Left lung (tissue), 14 donors: ENCODE measurements at places on chromosomes 1 and 21. TPM values are rescaled to one million over a fixed set of nuclear protein-coding genes. Genes with fewer than 3 reads are reported as not detected.

Gene ERG
- total RNA-seq: 27.6 TPM

- H3K27ac ChIP-seq: no peak overlapping the region
- H3K4me3 ChIP-seq: no peak overlapping the region
- no peaks in the 10 kb centered on the region for H3K27me3 ChIP-seq
- peak; percentile 54 for DNase-seq
Measured at GRCh38 chr1:64136752-64137411, 66.5 kb upstream of the UBE2U start.

Gene AUNIP
- total RNA-seq: 0.97 TPM

- no peak for DNase-seq
- no peaks in the 10 kb centered on the region for H3K27me3 ChIP-seq
- no peaks in the 10 kb centered on the region for H3K4me1 ChIP-seq
- no peaks in the 10 kb centered on the region for H3K36me3 ChIP-seq
- no peak overlapping the region for H3K4me3 ChIP-seq
Measured at GRCh38 chr1:54653036-54653435, 11.4 kb downstream of the MROH7 start.

DNA sequence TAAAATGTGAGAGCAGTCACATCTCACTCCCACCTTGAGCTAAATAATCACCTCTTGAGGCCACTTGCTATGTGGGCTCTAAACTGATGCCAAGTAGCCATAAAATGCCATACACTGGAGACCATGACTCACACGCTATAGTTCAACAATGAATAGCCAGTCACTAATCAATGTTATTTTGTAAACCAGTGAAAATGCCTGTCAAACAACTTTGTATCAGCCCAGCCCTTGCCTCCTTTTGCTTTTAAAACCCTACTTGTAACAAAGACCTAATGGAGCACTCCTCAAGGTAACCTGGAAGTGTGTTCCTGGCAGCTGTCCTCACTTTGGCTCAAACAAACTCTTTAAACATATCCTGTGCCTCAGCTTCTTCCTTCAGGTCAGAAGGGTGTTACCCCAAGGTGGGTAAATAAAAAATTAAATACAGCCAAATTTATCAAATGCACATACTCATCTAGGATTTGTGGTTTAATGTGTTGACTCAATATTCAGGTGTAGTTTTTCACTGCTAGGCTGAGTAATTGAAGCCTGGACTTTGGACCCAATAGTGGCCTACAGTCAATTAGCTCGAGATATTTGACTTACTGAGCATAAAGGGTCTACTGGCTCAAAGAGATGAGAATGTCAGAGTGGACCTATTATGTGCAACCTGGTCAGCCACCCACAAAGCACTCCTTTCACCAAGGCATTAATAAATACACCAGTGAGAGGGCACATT, 154.3 kb downstream of the COQ8A start:
- no peaks in the 10 kb centered on the region for H3K4me1 ChIP-seq
- H3K4me3 ChIP-seq: no peak overlapping the region
- no peak for DNase-seq
- H3K27me3 ChIP-seq: no peaks in the 10 kb centered on the region

DNA sequence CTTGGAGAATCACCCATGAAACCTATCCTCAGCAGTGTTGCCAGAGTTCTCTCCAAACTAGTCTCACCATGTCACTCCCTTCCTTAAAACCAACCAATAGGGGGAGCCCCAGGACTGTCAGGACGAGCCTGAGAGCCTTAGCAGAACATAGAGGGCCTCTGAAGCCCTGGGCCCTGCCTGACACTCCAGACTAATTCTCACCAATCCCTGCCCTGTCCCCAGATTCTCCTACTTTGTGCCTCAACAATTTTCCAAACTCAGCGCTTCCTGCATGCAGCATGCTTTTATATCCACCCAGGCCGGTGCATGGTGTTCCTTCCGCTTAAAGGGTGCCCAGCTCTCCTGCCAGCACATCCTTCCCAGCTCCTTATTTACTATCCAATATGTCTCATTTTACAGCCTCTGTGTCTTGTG, 42.7 kb downstream of the HSD3B1 start:
- H3K4me1 ChIP-seq: peaks cover 4% of the 10 kb centered on the region
- DNase-seq: peak; percentile 65
- no peaks in the 10 kb centered on the region for H3K27me3 ChIP-seq
- H3K27ac ChIP-seq: no peak overlapping the region
- no peak overlapping the region for H3K4me3 ChIP-seq

DNA sequence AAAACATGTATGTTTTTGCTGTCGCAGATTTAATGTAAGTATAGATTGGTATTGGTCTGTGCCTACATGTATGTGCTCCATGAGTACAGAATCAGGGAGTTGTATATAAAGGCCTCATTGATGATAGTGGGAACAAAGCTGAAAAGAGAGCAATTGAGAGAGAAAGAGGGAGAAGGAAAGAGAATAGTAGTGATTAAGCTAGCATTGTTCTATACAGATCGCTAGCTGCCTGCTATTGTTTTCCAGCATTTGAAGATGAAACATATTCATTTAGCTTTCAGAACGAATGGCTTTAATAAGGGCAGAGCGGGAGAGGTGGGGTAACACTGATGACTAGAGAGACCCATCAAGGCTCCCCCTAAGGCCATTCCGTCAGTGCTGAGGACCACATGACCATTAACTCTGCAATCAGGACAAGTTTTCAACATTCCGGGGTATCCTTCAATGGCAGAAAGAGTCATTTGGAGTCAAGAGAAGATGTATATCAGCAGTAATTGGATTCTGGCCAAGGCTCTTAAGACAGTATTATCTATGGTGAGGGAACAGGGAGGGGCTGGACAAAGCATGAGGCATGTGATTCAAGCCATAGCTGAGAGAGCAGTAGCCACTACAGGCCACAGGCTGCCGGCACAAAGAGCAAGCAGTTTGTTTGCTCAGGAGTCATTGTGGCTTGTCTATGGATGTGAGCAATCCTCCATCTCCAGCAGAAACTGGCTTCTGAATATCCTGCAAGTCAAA, 176.5 kb downstream of the PBX1 start:
- no peak for DNase-seq
- no peak overlapping the region for H3K4me3 ChIP-seq
- H3K27ac ChIP-seq: no peak overlapping the region
- no peaks in the 10 kb centered on the region for H3K36me3 ChIP-seq
- H3K27me3 ChIP-seq: no peaks in the 10 kb centered on the region

- H3K4me3 ChIP-seq: no peak overlapping the region
- H3K27me3 ChIP-seq: no peaks in the 10 kb centered on the region
- H3K36me3 ChIP-seq: no peaks in the 10 kb centered on the region
- H3K27ac ChIP-seq: no peak overlapping the region
- no peak for DNase-seq
Measured at GRCh38 chr1:29669912-29670311, 433.6 kb downstream of the PTPRU start.

DNA sequence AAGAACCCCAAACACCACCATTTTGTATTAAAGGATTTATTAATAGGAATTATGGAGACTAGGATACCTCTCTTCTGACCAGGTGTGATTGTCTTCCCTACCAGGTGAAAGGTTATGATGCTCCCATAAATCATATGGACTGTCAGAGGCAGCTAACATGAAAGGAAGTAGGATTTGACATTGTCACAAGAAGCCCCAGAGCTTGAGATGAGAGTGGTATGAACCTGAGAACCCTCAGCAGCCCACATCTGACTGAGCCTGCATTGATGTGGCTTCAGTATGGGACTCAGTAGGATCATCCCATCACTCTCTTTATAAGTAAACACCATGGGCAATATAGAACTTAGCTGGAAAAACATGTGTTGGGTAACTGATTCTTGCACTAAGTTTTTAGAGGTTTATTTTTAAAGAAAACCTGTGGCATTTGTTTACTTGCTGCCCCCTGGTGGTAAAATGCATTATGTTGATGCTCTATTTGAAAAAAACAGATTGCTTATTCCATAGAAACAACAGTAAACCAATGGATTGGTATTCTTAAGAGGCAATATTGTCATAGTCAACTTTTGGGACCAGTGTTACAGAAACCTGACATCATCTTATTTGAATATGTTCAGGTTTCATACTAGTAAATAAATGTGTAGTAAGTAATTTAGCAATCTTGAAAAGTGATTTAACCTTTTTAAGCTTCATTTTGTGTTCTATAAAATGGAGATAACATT, 16.6 kb upstream of the CACYBP start:
- H3K4me3 ChIP-seq: no peak overlapping the region
- no peak overlapping the region for H3K27ac ChIP-seq
- no peaks in the 10 kb centered on the region for H3K4me1 ChIP-seq
- no peak for DNase-seq
- no peaks in the 10 kb centered on the region for H3K27me3 ChIP-seq

DNA sequence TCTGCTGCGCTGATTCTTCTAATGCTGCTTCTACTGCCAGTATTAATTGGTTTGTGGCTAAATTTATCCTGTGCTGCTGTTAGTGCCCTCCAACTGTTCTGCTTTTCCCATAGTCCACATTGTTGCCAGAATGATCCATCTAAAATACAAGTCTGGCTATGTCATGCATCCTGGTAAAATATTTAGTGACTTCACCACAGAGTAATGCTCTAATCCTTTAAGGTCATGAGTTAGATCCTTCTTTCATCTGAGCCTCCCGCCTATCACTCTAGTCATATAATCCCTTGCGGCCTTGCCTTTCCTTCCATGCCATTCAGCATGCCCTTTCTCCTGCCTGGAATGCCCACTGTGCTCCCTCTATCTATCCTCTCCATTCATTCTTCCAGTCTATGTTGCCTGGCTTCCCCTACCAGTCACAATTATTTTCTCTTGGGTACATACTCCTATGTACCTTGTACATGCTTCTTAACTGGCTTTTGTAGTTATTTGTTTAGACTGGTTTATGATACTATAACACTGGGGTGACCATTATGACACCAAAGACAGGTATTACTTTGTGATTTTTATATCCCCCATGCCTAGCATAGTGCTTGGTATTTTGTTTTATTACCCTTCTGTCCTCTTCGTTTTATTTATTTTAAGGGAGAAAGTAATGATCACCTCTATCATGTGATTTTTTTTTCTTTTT, 144.0 kb downstream of the MAGI3 start:
- H3K4me3 ChIP-seq: no peak overlapping the region
- DNase-seq: no peak
- no peaks in the 10 kb centered on the region for H3K4me1 ChIP-seq

Gene CRYAA
- total RNA-seq: not detected

Gene OR2T29
- total RNA-seq: not detected

GRCh38 chr1:246274186-246274585, 232.9 kb downstream of the SMYD3 start:
- DNase-seq: no peak
- no peaks in the 10 kb centered on the region for H3K4me1 ChIP-seq
- H3K4me3 ChIP-seq: no peak overlapping the region
- no peaks in the 10 kb centered on the region for H3K27me3 ChIP-seq

GRCh38 chr1:150194381-150195031, 41.4 kb downstream of the ANP32E start:
- H3K27me3 ChIP-seq: no peaks in the 10 kb centered on the region
- DNase-seq: no peak
- no peak overlapping the region for H3K4me3 ChIP-seq
- H3K36me3 ChIP-seq: no peaks in the 10 kb centered on the region
- H3K27ac ChIP-seq: no peak overlapping the region

DNA sequence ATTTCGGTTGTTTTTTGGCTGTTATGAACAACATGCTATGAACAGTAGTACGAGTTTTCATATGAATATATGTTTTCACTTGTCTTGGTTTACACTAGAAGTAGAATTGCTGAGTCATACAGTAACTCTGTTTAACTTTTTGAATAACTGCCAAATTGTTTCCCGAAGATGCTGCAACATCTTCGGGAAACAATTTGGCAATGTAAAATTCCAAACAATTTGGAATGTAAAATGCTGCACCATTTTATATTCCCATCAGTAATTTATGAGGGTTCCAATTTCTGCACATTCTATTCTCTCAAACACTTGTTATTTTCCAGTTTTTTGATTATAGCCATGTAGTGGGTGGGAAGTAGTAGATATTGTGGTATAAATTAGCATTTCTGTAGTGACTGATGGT, 11.6 kb downstream of the PCBP3 start:
- no peak for DNase-seq
- no peak overlapping the region for H3K4me3 ChIP-seq
- no peaks in the 10 kb centered on the region for H3K36me3 ChIP-seq
- H3K27me3 ChIP-seq: no peaks in the 10 kb centered on the region
- H3K27ac ChIP-seq: no peak overlapping the region
- H3K4me1 ChIP-seq: no peaks in the 10 kb centered on the region

- no peak for DNase-seq
- H3K27ac ChIP-seq: no peak overlapping the region
- no peak overlapping the region for H3K4me3 ChIP-seq
- no peaks in the 10 kb centered on the region for H3K27me3 ChIP-seq
- no peaks in the 10 kb centered on the region for H3K36me3 ChIP-seq
Measured at GRCh38 chr1:96333522-96334235, 387.9 kb upstream of the PTBP2 start.

- DNase-seq: no peak
- no peaks in the 10 kb centered on the region for H3K4me1 ChIP-seq
- H3K4me3 ChIP-seq: no peak overlapping the region
- H3K36me3 ChIP-seq: no peaks in the 10 kb centered on the region
- no peak overlapping the region for H3K27ac ChIP-seq
Measured at GRCh38 chr1:212944229-212944901, 6.0 kb upstream of the VASH2 start.

DNA sequence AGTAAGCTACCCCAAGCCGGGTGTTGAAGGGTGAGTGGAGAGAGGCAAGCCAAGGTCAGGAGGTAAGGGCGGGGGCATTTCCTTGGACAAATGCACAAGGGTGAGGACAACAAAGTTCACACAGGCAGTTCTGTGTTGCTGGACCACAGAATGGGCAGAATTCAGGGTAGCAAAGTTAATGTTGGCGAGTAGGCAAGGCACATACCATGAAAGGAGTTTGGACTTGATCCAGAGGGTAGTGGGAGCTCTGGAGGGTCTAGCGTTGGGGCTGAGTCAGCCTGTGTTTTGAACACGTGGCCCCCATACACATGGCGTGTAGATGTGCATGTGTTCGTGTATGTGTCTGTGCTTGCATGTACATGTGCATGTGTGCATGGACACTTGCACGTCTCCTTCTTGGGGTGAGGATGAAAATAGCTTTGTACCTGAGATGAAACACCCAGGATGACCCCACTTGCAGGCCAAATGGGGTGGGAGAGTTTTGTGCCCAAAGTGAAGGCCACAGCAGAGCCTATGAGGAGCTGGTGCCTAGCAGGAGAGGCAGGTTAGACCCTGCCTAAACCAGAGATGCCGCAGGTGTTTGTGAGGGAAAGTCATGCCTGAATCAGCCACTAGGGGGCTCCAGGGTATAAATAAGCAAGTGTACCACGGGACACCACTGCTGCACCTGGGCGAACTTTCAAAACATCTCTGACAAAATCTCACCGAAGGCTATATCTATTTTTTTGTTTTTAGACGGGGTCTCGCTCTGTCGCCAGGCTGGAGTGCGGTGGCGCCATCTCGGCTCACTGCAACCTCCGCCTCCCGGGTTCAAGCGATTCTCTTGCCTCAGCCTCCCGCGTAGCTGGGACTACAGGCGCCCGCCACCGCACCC, 21.8 kb downstream of the SLC27A3 start:
- no peaks in the 10 kb centered on the region for H3K27me3 ChIP-seq
- peaks cover 13% of the 10 kb centered on the region for H3K4me1 ChIP-seq
- no peak overlapping the region for H3K4me3 ChIP-seq
- H3K27ac ChIP-seq: no peak overlapping the region

Gene GPR153
- 15.3 TPM for total RNA-seq
